RKO (cell line): ENCODE measurements at places on chromosomes 7 and 10.

DNA sequence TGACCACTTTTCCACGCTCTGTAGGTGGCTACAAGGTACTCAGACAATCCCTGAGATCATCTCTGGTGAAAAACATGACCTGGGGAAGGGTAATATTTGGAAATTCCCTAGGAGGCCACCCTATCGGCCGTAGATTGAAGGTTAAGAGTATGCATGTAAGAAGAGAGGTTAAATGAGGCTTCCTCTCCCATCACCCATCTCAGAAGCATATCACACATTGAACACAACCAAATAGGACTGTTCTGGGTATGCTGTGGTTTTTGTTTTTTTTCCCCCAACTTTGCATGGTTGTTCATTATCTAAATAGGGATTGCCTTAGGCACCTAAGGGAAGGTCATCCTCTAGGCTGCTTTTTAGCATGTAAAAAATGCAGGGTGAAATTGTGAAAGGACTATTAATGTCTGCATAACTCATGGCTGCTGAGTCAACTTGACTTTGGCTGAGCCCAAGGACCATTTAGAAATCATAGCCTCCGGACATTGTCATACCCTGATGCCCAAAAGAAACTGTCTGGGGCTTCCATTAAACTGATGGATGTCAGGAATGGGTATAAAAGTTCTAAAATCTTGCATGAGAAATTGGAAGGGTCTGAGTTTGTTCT, 24.7 kb upstream of the ST8SIA6 start:
- DNase-seq: no peak

- DNase-seq: no peak
Measured at GRCh38 chr7:2621948-2622640, 9.7 kb upstream of the TTYH3 start.

DNA sequence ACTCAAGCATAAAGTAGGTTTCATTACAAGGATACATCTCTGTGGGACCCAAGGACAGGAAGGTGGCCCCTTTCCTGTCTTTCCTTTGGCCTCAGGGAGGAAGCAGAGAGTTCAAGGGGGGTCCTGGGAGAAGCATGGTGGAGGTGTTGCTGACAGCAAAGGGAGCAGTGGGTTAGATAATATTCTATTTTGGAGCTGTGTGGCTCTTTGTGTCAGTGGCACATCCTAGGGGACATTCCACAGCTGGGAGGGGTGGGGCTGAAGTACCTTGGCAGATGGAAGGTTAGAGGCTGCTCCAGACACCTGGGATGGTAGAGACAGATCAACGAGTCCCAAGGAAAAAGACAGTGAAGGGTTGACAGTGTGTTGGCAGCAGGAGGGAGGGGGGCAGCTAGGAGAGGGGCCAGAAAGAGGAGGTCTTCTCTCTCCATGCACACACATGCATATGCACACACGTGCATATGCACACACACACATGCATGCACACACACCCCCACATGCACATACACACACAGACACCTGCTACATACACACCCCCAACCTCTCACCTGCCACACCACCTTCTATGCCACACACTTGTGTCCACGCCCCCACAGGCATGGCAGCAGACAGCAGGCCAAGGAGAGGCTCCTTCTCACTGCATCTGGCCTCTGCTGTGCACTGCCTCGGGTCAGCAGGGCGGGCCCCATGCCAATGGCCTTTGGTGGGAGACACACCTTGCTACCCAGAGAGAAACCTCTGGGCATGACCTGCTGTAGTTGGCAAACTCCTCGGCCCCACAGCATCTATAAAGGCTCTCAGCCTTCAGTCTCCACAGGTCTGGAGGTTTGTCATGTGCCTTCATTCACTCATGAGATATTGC, 5.6 kb upstream of the POLD2 start:
- DNase-seq: no peak

- no peak for DNase-seq
Measured at GRCh38 chr10:99788598-99789256, 6.3 kb downstream of the ABCC2 start.

- no peak for DNase-seq
Measured at GRCh38 chr7:25256333-25256819, 28.1 kb upstream of the NPVF start.

DNA sequence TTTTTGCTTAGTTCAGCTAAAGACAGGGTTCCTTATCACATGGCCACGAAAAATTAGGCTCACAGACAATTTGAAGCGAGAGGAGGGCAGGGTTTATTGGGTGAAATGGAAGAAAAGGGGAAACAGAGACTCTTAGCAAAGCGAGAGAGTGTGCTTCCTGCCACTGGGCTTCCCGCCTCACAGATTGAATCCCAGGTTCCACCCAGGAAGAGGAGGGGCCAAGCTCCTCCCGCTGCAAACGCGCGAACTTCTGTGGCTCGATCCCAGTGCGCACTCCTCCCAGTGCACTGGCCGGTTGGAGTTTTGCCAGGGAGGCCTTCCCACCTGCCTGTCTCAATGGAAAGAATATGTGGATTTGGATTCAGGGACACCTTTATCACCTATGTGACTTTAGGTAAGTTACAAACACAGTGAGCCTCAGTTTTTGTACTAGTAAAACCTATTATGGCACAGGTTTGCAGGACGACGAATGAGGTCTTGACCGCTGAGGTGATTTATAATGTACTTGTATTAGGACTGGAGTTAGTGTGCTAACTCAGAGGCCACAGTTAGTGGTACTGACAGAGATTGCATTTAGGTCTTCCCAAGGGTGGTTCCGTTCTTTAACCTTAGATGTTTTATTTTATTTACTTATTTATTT, 48.5 kb upstream of the SP8 start:
- no peak for DNase-seq

DNA sequence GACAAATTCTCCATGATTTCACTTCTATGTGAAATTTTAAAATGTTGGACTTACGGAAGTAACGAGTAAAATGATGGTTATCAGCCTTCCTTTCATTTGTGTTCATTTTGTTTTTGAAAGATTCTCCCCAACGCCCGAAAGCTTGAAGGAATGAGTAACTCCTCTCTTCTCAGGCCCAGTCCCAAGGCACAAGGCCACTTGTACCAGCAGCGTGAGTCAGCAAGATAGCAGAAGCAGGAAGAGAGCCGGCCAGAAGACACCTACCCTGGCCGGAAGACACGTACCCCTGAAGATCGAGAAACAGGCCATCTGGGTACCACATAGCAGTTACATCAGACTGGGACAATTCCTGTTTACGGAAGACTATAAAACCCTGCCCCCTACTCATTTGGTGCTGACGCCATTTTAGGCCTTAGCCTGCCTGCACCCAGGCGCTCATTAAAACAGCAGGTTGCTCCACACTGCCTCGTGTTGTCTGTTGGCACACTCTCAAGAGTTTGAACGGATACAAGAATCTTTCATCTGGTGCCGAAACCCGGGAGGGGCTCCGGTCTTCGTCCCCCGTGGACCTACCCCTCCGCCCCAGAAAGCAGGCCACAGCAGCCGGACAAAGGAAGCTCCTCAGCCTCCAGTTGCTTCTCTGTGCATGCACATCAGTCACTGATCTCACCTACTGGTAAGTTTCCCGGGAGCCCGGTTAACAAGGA, 60.4 kb downstream of the LRRC17 start:
- no peak for DNase-seq

GRCh38 chr7:14759785-14760184, 142.8 kb downstream of the DGKB start:
- DNase-seq: peak; percentile 24

- DNase-seq: no peak
Measured at GRCh38 chr7:21149809-21150208, 278.1 kb upstream of the SP4 start.

GRCh38 chr7:81822811-81823210, 53.0 kb upstream of the HGF start:
- DNase-seq: no peak

- no peak for DNase-seq
Measured at GRCh38 chr10:112793202-112793921, 156.7 kb upstream of the TCF7L2 start.

DNA sequence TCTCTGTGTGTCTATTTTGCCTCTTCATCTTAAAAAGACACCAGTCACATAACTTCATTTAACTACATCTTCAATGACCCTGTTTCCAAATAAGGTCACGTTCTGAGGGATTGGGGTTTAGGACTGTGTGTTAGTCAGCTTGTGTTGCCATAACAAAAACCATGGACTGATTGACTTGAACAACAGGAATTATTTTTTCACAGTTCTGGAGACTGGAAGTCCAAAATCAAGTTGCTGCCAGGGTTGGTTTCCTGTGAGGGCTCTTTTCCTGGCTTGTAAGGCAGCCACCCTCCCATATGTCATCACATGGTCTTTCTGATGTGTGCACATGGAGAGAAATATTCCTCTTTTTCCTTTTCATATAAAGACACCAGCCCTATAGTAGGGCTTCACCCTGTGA, 55.3 kb downstream of the REEP3 start:
- no peak for DNase-seq

- DNase-seq: no peak
Measured at GRCh38 chr7:137025469-137026175, 157.2 kb downstream of the CHRM2 start.

- peak; percentile 95 for DNase-seq
Measured at GRCh38 chr10:68096913-68097516, 12.3 kb upstream of the MYPN start.

DNA sequence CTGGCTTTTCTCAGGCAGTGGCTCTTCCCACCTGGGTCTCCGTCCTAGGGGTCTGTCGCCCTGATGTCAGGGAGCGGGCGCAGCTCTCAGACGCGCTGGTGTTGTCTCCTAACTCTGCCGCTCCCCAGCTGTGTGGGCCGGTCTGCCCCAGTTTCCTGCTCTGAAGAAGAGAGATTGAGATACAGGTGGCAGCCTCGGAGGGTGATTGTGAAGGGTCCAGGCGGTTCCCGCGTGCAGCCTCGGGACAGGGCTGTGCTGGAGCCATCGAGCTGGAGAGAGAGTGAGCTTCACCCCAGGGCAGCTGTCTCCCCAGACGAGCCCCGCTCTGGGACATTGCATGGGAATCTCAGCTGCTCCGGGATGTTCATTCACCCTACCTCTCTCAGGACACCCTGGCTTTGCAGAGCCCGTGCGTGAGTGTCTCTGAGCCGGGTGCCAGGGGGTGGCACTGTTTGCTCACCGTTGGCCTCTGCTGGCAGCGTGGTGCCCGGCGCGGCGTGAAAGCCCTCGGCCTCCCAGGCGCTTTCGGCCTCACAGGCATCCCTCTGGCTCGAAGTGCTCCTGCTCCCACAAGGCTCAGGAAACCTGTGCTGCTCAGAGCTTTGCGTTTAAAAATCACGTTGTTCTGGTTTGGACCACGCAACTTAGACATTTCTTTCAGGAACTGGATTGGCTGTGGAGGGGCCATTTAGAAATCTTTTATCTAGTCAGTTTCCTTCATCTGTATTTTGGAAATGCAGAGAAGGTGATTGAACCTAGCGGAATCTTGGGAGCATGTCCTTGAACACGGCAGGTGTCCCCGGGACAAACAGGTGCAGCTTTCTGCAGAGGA, 33.8 kb upstream of the ZFAND2A start:
- DNase-seq: peak; percentile 25

GRCh38 chr7:25907214-25907613, 244.8 kb upstream of the NFE2L3 start:
- no peak for DNase-seq

DNA sequence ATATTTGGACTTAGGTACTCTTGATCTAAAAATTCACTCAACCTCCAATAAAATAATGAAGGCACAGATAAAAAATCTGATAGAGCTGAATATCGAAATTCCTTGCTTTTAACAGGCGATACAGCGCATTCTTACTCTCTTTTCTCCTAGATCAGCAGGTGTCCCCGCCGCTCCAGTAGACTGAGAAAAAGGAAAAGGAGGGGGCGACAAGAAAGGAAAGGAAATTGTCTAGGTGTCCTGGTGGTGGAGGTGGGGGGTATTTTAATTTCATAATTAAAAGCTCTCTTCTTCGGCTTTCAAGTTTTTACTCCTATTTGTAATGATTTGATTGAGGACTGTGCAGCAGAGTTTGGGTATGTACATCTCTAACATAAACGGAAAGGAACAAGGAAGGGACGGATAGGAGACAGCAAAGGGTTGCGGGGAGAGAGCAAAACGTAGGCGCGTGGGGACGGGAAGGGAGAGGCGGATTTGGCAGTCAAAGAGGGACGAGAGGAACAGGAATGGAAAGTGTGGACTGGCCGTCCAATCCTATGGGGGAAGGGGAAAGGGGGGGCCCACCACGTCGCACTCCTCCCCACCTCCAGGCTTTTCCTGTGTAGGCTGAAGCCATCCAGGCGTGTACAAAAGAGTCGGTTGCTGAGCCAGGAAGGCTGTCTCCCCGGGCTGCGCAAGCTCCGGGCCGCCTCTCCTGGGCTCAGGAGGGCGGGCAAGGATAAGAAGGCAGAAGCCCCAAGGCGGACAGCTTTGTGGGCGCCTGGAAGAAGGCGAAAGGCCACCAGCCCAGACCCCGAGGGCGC, 875 bp upstream of the HECTD2 start:
- DNase-seq: peak; percentile 90

- DNase-seq: no peak
Measured at GRCh38 chr7:88322151-88322550, 15.5 kb upstream of the STEAP4 start.

- no peak for DNase-seq
Measured at GRCh38 chr7:11767148-11767547, 64.8 kb downstream of the THSD7A start.

GRCh38 chr7:92075455-92076158, 58.7 kb downstream of the CYP51A1 start:
- peak; percentile 43 for DNase-seq

DNA sequence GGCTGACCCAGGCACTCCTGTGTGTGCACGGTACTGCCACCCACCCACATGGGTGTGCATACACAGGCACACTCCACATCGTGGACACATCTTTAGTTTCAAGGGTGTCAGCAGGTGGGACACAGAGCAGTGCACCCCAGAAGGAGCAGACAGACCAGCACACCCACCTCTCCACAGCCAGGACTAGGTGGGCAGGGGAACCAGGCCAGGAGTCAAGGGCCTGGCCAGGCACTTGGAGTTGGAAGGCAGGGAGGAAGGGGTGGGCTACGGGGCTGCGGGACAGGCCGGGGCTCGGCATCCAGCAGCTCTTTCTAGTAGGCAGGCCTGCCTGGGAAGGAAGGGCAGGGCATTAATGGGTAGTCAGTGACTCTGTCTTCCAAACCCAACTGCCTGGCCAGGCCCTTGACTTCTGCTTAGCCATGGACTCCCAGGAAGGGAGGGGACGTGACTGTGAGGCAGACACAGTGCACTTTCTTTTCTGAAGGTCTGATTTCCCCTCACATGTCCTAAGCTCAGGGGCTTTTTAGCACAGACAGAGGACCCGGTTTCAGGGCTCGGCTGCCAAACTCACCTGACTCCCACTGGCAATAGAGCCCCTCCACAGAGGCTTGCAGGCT, 14.6 kb downstream of the RASGEF1A start:
- DNase-seq: no peak

GRCh38 chr7:97002555-97003261, 2.6 kb upstream of the DLX6 start:
- DNase-seq: no peak

- no peak for DNase-seq
Measured at GRCh38 chr10:74947781-74948401, 121.5 kb downstream of the KAT6B start.

DNA sequence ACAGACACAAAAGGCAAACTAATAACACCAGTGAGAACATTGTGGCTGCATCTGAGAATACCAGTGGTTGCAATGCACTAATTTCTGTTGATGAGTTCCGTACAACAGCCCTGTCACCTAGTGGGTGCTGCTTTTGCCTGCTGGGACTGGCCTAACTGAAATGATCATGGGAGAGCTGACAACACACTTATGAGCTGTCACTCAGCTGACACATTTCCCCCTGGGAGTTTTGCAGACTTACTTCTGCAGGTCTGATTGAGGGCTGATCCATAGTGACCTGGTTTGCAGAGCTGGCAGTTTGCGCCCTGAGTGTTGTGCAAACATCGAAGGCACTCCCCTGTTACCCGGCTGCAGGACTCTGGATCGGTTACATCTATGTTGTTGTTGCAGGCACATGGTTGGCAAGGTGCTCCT, 60.6 kb upstream of the LAMB1 start:
- DNase-seq: peak; percentile 30
